MM.1S (cell line): ENCODE measurements at places on chromosomes 16 and 17.

- no peak for DNase-seq
Observed at GRCh38 chr17:79332011-79332554, 257.5 kb downstream of the ENGASE start.

DNA sequence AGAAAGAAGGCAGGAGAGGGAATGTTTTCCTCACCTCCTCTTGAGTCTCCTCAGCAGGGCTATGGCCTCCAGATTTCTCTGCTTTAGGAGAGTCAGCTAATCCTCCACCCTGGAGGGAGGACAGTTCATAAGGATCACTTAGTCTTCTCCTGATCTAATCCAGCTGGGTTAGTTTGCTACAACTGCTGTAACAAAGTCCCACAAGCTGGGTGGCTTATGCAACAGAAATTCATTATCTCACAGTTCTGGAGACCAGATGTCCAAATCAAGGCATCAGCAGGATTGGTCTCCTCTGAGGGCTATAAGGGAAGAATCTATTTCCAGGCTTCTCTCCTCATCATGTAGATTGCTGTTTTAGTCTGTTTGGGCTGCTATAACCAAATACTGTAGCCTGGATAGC, 40.6 kb upstream of the XYLT1 start:
- DNase-seq: no peak

DNA sequence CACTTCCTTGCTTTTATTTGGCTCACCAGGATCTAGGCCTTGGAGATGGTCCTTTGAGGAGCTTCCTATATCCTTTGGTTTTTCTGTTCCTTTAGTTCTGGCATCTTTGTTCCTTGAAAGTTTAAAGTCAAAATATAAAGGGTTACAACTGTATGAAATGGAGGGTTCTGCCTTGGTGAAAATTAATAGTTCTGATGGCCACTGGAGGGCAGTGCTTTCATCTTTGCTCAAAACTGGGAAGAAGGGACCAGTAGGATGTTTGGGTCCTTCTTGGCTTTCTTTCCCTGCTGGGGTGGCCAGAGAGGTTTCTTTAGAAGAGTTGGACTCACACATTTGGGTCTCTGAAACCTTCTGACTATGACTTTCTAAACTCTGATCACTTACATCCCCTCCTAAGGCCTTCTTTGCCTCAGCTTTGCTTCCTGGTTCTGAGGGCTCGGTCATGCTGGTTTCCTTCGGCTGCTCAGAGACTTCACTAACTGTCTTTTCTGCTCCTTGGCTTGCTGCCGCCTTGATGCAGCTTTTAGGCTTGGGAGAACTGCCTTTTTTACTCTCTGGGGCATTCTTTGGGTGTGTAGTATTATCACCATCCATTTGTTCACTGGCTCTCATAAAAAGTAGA, 10.9 kb upstream of the ITGA2B start:
- peak; percentile 13 for DNase-seq

DNA sequence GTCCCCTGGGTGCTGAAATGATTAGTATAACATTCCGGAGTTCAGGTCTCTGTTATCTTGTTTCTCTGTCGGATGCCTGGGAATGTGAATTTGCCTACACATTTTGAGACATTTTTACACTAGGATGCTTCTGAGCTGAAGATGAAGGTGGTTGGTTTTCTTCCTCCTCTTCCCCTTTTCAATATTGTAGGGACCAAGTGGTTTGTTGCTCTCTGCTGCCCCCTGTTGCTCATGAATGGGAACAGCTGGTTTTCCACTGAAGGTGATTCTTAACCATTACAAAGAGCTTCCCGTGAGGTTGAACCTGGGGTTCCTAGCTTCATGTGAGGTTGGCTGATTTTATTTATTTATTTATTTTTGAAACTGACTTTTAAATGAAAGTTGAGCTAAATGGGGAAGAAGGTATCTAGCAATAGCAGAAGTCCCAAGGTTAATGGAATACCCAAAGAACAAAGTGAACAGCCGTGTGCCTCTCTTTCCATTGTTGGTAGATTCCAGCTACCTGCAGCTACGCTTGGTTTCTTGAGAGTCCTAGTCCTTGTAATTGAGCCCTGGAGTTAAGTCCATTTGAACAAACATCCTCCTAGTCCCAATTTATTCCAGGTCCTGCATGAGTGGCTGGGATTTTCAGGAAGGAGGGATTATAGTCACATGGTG, 983.9 kb upstream of the EEF2KMT start:
- DNase-seq: peak; percentile 53

GRCh38 chr17:17170346-17170985, 35.7 kb downstream of the PLD6 start:
- DNase-seq: no peak

DNA sequence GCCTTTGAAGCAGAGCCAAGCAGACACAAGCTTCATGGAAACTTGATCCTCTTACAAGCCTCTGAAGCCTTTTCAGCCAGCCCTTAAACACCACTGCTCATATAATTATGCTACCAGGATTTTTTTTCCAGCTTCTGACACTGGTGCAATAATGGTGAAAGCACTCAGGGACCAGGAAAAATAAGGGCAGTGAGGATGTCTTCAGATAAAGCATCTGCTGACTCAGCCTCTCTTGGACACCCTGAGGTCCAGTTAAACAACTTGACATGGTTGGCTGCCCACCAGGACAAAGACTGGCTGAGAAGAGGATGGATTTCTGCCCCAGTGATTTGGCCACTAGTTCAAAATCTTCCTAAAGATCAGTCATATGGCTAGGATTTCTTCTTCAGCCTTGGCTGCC, 124.2 kb upstream of the N4BP1 start:
- no peak for DNase-seq

GRCh38 chr17:1455291-1455796, 688 bp downstream of the CRK start:
- DNase-seq: peak; percentile 55

- DNase-seq: peak; percentile 22
Observed at GRCh38 chr17:11880714-11881113, 116.6 kb downstream of the ZNF18 start.

DNA sequence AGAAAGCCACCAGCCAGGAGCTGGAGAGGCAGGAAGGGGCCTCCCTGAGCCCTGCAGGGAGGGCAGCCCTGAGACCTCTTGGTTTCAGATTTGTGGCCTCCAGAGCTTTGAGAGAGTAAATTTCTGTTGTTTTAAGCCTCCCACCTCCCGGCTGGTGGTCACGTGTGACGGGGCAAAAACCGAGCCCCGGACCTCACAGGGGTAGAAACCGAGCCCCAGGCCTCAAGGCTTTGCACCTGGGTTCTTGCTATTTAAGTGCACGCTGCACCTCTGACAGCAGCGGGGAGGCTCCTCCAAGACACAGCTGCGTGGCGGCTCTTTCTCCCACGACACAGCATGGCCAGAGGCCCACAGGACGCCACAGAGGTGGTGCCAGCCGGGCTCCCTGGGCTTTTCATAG, 17.4 kb upstream of the ZC3H18 start:
- peak; percentile 87 for DNase-seq

GRCh38 chr16:51236583-51236982, 85.5 kb upstream of the SALL1 start:
- DNase-seq: no peak

- no peak for DNase-seq
Observed at GRCh38 chr17:57530508-57530907, 214.6 kb downstream of the CCDC182 start.

GRCh38 chr16:80913397-80913796, 93.3 kb downstream of the CMC2 start:
- no peak for DNase-seq

DNA sequence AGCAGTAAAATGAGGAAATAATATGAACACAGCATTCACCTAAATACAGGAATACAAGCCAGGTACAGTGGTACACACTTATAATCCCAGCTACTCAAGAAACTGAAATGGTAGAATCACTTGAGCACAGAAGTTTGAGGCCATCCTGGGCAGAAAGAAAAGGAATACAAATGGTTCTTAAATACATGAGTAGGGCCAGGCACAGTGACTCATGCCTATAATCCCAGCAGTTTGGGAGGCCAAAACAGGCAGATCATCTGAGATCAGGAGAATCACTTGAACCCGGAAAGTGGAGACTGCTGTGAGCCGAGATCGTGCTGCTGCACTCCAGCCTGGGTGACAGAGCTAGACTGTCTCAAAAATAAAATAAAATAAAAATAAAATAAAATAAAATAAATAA, 23.0 kb upstream of the SMG8 start:
- DNase-seq: no peak

GRCh38 chr16:7171151-7171550, 161.5 kb upstream of the RBFOX1 start:
- no peak for DNase-seq

GRCh38 chr17:44774271-44775135, 15.7 kb downstream of the ADAM11 start:
- DNase-seq: peak; percentile 83

GRCh38 chr16:57473906-57474305, 11.4 kb downstream of the POLR2C start:
- no peak for DNase-seq

DNA sequence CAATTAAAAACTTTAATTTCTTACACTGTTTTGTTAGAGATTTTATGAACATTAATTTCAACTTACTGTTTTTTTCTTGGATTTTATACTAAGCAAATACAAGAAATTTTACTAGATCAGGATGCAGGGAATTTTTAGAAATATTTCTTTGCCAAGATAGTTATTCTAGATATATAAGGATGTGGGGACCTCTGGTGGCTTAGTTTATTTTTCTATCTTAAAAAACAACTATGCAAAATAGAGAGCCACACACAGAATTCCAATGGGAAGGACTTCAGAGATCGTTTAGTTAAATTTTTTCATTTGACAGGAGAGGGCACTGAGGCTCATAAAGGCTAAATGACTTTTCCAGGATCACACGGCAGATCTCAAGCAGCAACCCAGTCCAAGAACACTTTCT, 23.0 kb upstream of the CAPNS2 start:
- no peak for DNase-seq

DNA sequence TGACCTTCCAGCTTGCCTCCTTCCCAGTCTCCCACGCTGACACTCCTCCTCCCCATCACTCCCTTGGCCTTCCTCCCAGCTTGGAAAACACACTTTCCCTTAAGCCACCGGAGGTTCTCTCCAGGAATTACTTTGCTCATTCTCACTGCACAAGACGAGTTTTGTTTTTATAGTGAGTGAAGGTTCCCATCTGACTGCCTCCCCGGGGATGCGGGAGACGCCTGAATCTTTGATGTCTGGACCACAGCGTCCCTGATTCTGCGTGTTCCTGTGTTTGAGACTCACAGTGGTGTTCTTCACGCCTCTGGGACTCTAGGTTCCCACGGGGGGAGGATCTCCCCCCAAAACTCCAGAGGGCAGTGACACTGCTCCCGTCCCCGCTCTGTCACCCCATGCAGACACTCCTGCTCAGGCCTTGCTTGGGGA, 2.0 kb downstream of the DNAI2 start:
- no peak for DNase-seq

GRCh38 chr17:28392491-28392890, 13.5 kb downstream of the SLC46A1 start:
- DNase-seq: no peak

DNA sequence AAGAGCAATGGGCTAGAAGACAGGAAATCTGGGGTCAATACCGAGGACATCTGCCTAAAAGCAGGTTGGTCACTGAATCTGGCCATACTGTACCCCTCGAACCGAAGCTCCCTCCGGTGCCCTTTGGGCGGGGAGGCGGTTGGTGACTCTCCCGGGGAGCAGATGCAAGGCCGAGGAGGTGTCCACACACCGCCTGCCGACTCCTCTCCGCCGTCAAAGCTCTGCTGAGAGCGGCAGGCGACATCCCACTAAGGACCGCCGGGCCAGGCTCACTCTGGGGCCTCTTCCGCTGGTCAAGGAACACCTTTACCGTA, 458 bp downstream of the ZNF200 start:
- DNase-seq: peak; percentile 34

GRCh38 chr16:15970202-15970601, 20.8 kb downstream of the ABCC1 start:
- DNase-seq: no peak

GRCh38 chr17:36932383-36932693, 4.9 kb upstream of the LHX1 start:
- no peak for DNase-seq

GRCh38 chr16:85461814-85462713, 151.1 kb upstream of the GSE1 start:
- DNase-seq: no peak

DNA sequence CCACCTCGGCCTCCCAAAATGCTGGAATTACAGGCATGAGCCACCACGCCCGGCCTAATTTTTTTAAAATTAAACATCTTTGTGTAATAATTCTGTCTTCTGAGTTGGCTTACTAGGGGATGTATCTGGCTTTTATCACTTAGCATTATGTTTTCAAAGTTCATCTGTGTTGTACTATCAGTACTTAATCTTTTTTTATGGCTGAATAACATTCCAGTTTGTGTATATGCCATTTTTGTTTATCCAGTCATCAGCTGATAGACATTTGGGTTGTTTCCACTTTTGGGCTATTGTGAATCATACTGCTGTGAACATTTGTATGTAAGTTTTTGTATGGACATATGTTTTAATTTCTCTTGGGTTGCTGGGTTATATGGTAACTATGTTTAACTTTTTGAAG, 69.0 kb downstream of the CHD9 start:
- DNase-seq: no peak

GRCh38 chr17:42784811-42785592, 4.6 kb downstream of the WNK4 start:
- no peak for DNase-seq

GRCh38 chr16:56334761-56335160, 90.6 kb downstream of the AMFR start:
- DNase-seq: no peak

DNA sequence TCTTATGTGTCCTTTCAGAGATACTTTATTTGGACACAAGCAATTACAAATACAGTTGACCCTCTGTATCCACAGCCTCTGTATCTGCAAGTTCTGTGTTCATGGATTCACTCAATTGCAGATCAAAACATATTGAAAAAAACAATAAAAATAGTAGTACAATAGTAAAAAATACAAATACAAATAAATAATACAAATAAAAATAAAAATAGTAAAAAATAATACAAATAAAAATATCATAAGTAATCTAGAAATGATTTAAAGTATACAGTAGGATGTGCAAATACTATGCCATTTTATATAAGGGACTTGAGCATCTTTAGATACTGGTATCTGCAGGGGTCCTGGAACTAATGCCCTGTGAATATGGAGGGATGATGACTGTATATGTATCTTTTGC, 47.4 kb upstream of the WSB1 start:
- no peak for DNase-seq

DNA sequence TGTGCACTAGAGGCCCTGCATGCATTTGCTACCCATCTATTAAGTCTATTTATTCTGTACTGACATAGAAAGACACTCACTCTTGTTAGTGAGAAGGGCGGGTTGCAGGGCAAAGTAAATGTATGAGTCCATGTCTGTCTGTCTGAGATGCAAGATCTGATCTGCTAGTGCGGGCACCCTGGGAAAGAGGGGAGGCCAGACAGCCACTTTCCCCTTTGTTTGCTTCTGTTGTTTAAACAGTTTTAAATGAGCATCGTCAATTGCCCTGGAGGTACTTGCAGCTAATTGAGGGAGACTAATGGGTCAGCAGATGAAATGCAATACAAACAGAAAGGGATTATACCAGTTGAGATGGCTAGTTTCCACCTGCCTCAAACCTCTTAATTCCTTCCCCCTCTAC, 24.9 kb downstream of the SCNN1G start:
- no peak for DNase-seq
